Osteocyte (in vitro differentiated cells): ENCODE measurements at places on chromosomes 12 and 14.

- DNase-seq, result no peak
Observed at GRCh38 chr12:28708918-28709371, 440.1 kb upstream of the FAR2 start.

GRCh38 chr14:45377166-45377565 is 124.2 kb upstream of the MIS18BP1 start:
- no peak for DNase-seq

DNA sequence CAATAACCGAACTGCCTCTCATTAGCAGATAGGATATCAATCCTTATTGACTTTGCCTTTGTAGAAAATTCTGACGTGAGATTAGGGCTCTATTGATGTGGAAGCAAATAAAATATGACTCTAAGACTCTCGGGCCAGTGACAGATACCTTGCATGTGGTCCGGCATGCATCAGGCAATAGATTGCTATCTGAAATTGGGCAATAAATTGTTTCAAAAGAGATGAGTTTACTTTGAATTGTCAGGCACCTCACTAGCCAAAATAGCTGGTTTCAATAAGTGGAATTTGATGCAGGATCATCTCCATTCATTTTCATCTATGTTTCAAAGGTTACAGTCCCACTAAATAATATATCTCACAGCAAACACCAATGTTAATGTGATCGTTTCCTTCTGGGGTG is 186.3 kb upstream of the PLEKHA5 start:
- DNase-seq, result no peak

DNA sequence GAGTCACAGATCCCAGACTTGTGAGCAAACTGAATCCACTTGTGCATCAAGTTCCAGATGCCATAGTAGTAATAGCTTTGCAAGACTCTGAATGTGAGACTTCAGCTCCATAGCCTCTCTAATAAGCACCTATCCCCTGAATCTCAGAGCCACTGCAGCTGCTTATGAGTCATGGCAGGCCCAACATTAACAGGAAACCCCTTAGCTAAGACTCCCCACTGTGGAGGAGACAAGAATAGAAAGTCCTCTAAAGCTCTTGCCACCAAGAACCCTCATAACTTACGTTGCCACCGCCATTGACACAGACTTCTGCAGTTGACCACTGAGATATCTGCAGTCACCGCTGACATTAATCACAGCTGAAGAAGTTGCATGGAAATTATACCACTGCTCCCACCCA is 62.9 kb upstream of the PDE3A start:
- no peak for DNase-seq

- DNase-seq, result peak; percentile 42
Observed at GRCh38 chr12:104181313-104181712, 34.3 kb upstream of the TXNRD1 start.

GRCh38 chr12:24109381-24110039 is 160.0 kb upstream of the SOX5 start:
- DNase-seq, result no peak

DNA sequence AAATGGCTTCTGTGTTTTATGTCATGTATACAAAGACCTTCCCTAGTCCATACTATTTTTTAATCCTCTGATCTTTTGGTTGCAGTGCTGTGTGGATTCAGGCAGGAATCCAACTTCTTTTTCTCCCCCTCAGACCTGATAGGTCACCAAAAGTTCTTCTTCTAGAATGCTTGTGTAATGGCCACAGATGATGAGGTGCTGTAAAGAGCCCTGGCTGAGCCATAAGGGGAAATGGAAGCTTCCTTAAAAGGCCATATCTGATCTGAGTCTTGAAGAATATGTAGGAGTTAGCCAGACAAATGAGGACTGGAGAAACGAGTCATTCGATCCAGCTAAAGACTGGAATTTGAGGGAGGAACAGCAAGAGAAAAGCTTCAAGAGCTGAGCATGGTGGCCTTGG is 353.9 kb downstream of the PCNX1 start:
- peak; percentile 1 for DNase-seq

GRCh38 chr14:99427632-99428300 is 52.9 kb downstream of the SETD3 start:
- DNase-seq, result no peak

DNA sequence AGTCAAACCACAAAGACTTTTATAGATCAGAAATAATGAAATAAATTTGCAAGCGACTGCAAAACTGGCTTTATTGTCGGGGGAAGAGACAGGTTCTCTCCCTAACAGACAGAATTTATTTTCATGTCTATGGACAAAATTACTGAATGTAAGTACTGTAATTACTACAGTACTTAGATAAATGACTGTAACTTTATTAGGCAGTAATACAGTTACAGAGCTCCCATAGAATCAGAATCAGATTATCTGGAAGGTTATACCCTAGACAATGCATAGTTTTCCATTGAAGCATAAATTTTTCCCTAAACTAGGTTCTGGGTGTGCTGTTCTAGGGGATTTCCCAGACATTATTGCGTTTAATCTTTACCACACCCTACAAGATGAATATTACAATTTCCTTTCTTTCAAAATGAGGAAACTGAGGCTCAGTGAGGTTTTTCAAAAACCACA is 114.2 kb downstream of the C12orf75 start:
- no peak for DNase-seq

- DNase-seq, result no peak
Observed at GRCh38 chr14:72559202-72559601, 334.7 kb downstream of the DPF3 start.

DNA sequence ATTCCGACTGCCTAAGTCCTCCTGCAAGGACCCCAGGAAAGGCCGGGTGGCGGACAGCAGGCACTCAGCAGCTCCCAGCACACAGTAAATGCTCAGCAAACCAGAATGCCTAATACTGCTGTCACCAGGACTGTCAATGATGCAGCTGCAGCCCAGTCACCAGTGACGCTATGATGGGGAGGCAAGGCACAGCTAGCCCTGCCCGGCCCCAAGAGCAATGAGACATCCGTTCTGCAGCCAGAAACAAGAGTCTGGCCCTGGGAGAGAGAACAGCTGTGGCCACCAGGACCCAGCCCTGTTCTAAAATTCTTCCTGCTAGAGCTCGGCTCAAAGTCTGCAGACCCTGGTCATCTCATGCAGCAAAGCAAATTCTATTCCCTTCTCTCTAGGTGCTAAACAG is 69.8 kb downstream of the NCOR2 start:
- no peak for DNase-seq

DNA sequence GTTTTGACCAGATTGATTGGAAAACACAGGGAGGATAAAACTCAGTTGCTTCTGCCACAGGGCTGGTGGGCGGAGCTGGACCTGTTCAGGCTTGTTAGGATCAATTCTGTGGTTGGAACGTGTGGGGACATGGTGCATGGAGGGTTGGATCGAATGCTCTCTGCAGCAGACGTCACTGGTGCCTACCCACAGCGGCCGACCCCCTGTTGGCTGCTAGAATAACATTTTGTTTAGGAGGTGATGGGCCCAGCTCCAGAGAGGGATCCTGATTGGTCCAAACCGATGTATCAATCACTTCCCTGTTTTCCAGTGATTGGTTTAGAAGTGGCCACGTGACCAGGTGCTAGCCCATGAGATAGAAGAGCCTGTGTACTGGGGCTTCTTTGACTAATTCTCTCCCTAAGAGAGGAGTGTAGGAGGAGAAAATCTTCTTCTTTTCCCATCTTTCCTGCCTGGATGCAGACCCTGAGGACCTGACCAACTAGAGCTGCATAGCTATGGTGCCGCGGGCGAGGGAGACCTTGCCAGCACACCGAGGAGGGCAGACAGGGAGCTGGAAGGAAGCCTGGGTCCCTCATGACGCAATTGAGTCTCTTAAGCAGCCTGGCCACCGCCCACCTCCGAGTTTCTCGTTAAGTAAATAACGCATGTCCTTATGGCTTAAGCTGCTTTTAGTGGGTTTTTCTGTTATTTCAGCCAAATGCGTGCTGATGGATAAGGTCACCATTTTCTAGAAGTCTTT is 163.5 kb downstream of the AACS start:
- DNase-seq, result no peak
